ENCODE measurements at places on chromosomes 3 and 15. TPM values are rescaled to one million over a fixed set of nuclear protein-coding genes. Genes with fewer than 3 reads are reported as not detected.

- no peak for DNase-seq
Observed at GRCh38 chr3:137760341-137761098, 3.6 kb upstream of the SOX14 start.

DNA sequence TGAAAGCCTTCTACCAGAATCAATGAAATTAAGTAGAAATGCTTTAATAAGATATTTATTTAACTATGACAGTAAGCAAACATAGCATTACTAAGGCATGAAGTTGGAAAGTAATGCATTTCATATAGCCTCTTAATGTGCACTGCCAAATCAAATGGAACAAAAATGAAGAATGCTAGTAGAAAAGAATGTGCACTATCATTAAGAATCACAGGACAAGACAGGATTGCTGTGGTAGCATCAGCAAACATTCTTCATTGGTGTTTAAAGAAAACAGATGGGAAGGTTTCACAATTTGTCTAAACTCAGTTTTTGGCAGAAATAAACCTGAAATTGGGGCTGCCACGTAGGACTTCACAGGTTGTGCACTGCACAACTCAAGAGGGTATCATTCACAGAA lies 168.9 kb downstream of the CNTN3 start:
- no peak for DNase-seq

DNA sequence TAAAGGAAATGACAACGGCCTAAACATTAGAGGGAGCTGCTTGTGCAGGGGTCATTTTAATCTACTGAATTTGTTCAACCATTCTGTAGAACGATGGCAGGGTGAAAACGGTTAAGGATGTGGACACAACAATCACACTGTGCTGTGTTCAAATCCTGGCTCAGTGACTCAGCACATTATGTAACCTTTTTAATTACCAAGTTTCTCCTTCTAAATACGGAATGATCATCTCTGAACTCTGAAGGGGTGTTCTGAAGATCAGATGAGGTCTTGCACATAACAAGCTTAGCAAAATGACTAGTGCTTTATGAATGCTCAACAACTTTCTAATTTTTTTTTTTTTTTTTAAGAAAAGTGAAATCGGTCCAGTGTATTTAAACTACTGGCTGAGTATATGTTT lies 592.8 kb downstream of the FOXP1 start:
- DNase-seq: no peak

- DNase-seq: no peak
Observed at GRCh38 chr3:24261521-24261920, 233.1 kb downstream of the THRB start.

DNA sequence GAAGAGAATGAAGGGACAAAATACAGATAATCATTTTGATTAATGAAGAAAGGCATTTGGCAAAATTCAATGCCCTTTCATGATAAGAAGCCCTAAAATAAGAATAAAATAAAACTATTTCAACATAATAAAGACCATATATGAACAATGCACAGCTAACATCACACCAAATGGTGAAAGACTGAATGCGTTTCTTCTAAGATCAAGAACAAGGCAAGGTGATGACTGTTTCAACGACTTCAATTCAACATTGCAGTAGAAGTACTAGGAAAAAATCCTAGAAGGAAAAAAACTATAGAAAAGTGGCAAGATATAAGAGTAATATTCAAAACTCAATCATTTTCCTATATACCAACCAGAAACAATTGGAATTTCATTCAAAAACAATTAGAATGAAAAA lies 280.1 kb upstream of the GRM7 start:
- no peak for DNase-seq

DNA sequence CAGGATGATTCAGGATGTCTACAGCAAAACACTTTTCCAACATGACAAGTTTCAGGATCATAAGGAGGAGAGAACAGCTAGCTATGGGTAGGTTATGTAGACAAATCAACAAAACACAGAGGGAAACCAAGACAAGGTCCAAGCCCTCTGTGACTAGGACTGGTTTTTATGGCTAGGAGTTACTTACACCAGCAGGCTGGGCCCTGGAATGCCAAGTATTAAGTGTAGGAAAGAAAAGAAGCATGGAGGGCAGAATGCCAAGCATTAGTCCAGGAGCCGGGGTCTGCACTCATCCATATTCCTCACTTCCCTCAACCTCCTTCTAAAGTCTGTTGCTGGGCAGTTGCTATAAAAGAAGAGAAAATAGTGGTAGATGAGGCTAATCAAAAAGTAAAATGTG lies 35.3 kb upstream of the PPP2R3A start:
- DNase-seq: no peak

DNA sequence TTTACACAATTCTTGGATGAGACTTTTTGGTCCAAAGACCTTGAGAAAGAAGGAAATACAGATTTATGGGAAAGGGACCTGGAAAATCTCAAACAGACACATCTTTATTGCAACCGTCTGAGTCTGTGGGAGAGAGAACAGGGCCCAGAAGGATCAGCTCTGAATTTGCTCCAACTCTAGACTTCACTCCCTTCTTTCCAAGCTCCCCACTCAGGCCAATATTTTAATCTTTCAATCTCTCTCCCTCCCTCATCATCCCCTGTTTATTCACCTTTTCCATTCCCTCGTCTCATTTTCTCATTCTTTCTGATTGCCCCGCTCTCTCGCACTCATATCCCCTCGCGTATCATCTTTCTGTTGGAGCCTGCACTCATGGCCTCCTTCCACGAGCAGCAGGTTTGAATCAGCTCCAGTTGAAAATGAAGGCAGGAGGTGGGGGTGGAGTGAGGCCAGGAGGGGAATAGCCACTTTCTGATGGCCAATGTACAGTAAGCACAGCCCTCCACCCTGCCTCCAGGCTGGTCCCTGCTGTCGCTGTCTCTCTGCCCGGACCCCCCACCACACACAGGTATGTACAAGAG lies 63.6 kb upstream of the BOC start:
- no peak for DNase-seq

GRCh38 chr3:15083252-15083651 lies 15.7 kb downstream of the RBSN start:
- DNase-seq: no peak

- DNase-seq: no peak
Observed at GRCh38 chr3:108131475-108132134, 40.8 kb upstream of the CD47 start.

- DNase-seq: no peak
Observed at GRCh38 chr15:99165020-99165790, 60.3 kb downstream of the SYNM start.

GRCh38 chr3:8460815-8461456 lies 40.7 kb upstream of the LMCD1 start:
- DNase-seq: no peak

DNA sequence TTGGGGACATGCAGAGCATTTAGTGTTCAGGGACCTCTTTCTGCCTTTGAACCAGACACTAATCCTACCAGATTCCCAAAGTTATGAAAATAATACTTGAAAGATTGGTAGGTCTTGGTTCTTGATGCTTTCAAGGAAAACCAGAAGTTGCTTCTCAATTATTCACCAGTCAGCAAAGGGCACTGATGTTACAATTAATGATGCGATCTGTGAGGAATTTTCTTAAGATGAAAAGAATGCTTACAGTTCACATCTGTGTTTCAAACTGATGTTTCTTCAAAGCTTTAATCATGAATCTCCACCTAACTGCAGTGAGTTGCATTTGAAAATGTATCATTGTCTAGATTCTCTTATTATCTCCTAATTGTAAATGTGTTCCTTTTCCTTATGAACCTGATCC lies 161.0 kb downstream of the NAALADL2 start:
- no peak for DNase-seq

DNA sequence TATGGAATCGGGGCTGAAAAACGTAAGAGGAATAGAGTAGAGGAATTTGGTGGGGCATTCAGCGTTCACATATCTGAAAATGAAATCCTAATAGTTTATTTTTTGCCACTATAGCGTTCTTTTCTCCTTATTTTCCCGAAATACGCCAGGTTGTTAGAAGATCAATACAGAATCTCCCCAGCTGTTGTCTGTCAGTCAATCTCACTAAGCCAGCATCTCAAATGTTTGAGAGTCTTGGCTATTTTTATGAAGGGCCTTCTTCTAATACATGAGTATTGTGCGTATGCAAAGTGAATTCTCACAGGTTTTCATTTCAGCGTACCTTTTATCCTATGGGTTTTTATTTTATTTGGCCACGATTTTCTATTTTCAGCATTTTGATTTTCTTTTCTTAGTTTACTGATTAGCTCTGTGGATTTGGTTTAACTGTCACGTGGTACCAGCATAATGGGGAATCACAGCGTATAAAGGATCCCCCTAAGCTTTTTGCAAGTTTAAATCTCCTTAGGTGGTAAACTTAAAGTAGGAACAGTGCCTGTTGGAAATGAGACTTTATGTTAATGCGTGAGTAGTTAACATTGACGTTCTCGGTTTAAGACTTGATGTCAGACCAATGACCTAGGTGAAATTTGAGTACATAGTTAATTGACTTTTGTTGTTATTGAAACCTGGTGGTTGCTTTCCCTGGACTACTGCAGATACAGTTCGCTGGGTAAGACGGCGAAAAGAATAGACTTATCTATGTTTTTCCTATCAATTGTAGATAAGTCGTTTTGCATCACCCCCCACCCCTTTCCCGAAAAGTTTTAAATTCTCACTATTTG lies 1.3 kb downstream of the FXR1 start:
- DNase-seq: no peak

The TMOD2 gene
- total RNA-seq: 16.0 TPM

The TRH gene
- total RNA-seq: not detected

The C3orf33 gene
- total RNA-seq: 2.2 TPM

The PYDC2 gene
- not detected for total RNA-seq

The MAP3K13 gene
- total RNA-seq: 11.4 TPM

The FMN1 gene
- 0.45 TPM for total RNA-seq
